ENCODE measurements at places on chromosomes 11 and 22.

DNA sequence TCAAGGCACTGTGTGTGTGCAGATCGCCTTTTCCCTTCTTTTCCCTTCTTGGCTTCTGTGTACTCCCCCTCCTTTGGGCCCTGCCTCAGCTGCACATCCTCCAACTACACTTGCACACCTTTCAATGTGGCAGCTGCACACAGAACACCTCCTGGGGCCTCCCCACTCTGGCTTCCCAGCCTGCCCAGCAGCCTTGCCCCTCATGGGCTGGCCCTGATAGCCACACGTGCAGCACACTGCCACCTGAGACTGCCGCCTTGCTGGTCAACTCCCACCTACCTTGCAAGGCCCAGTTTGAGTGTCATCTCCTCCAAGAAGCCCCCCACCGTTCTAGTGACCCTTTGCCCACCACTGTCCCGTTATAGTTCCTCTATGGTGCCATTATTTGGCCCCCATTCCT, 77.3 kb upstream of the ARFGAP3 start:
- H3K36me3 ChIP-seq: no peaks in the 10 kb centered on the region
- H3K4me1 ChIP-seq: peaks cover 49% of the 10 kb centered on the region
- no peaks in the 10 kb centered on the region for H3K27me3 ChIP-seq

DNA sequence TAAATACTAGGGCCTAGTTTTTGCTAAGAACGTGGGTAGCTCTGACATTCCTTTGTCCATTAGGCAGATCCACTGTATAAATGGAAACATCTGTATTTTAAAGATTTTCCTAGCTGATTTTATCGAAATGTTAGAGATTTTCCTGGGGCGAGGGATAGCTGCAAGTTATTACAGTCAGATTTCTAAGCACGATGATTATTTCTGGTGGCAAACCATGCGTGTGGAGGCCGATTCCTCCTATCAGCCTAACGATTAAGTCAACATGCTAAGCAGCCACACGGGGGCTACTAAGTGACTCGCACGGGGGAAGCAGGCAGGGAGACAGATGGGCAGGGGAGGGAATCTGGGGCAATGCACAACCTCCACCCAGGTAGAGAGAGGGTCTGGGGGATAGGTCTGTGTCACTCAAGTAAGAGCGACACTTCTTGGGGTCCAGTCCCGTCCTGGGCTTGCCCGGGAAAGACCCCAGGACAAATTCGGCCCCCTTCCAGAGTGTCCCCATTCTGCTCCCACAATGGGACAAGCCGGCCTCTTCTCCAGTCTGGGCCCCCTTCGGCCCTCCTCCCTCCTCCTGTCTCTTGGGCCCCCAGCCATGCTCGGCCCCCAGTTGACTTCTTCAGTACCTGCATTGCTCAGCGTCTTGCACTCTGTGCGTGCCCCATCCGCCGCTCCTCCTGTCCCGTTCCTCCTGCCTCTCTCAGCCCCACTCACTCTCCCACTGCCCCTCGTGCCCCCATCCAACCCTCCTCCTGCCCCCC, 571 bp downstream of the C11orf24 start:
- H3K36me3 ChIP-seq: peaks cover 16% of the 10 kb centered on the region
- H3K4me3 ChIP-seq: peak overlapping the region; percentile 79
- H3K4me1 ChIP-seq: peaks cover 16% of the 10 kb centered on the region
- DNase-seq: peak; percentile 80

- DNase-seq: peak; percentile 89
- peaks cover 25% of the 10 kb centered on the region for H3K4me1 ChIP-seq
- no peaks in the 10 kb centered on the region for H3K27me3 ChIP-seq
- peak overlapping the region; percentile 51 for H3K27ac ChIP-seq
- H3K4me3 ChIP-seq: peak overlapping the region; percentile 73
- H3K36me3 ChIP-seq: no peaks in the 10 kb centered on the region
These were observed 100.3 kb upstream of the AKIP1 start for GRCh38 chr11:8810540-8811301.

DNA sequence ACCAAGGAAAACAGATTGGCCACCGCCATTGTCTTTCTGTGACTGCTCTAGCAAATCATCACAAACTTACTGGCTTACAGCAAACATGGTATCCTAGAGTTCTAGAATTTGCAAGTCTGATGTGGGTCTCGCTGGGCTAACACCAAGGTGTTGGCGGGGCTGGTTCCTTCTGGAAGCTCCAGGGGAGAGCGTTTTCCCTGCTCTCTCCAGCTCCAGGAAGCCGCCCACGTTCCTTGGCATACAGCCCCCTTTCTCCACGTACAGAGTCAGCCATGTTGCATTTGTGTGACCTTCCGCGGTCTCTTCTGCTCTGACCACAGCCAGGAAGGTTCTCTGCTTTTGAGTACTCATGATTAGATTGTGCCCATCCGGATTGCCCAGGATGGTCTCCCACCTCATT, 27.5 kb downstream of the TBC1D22A start:
- H3K4me1 ChIP-seq: no peaks in the 10 kb centered on the region
- no peak overlapping the region for H3K27ac ChIP-seq
- DNase-seq: no peak
- no peak overlapping the region for H3K4me3 ChIP-seq

DNA sequence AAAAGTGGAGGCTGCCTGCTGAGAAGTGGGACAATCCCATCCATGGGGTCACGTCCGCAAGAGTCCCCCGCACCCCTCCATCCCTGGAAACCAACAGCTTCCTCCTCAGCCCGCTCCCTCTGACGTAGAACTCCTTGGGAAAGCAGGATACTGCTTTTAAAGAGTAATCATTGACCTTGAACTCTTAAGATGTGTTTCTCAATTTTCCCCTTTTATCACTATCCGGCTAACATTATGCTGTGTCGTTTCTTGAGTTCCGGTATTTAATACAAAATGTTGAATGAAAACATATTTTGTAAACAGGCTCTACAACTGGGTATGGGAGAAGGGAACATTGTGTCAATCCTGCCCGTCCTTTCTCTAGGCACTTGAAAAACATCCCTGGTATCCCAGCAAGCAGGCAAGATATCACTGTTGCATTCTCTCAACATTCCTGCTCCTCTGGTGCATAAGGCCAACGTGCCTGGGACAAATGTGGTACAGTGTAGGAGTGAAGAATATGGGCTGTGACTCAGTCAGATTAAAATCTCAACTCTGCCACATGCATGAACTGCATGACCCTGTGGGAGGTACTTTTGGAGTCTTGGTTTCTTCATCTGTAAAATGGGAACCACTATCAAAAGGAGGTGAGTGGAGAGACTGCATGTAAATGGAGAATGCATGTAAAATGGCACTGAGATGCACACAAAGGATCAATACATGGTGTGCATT, 52.8 kb downstream of the WT1 start:
- H3K4me3 ChIP-seq: no peak overlapping the region
- H3K4me1 ChIP-seq: no peaks in the 10 kb centered on the region
- H3K27me3 ChIP-seq: no peaks in the 10 kb centered on the region

- H3K27ac ChIP-seq: peak within 1 kb of the TSS; percentile 69
- peak within 1 kb of the TSS; percentile 67 for H3K4me3 ChIP-seq
- H3K4me1 ChIP-seq: no peaks in the 10 kb centered on the region
- peak; percentile 83 for DNase-seq
- H3K27me3 ChIP-seq: no peaks in the 10 kb centered on the region
- no peaks in the 10 kb centered on the region for H3K36me3 ChIP-seq
These were observed at the start of gene SGSM1 for GRCh38 chr22:24805790-24806662. Gene SGSM1 (plus strand): TSS chr22:24806211. CDS start chr22:24806326, 115 bp downstream.

GRCh38 chr11:6673523-6674218, 9.5 kb downstream of the MRPL17 start:
- H3K27me3 ChIP-seq: no peaks in the 10 kb centered on the region
- H3K27ac ChIP-seq: no peak overlapping the region
- no peaks in the 10 kb centered on the region for H3K4me1 ChIP-seq

DNA sequence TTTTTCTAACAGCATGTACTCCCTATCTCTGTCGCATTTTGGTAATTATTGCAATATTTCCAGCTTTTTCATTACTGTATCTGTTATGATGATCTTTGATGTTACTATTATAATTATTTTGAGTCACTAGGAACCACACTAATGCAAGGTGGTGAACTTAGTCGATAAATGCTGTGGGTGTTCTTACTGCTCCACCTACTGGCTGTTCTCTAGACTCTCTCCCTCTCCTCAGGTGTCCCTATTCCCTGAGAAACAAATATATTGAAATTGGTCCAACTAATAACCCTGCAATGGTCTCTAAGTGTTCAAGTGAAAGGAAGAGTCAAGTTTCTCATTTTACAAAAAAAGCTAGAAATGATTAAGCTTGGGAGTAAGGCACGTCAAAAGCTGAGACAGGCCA, 10.5 kb downstream of the ARL14EP start:
- no peak for DNase-seq
- H3K27ac ChIP-seq: no peak overlapping the region
- H3K27me3 ChIP-seq: no peaks in the 10 kb centered on the region
- no peaks in the 10 kb centered on the region for H3K4me1 ChIP-seq

Data from kidney (tissue), 22 donors.